Tibial nerve (tissue), 4 donors: ENCODE measurements at places on chromosomes 2 and 18.

- no peak for DNase-seq
These were observed 63.5 kb upstream of the TAF1B start for GRCh38 chr2:9779596-9780264.

- DNase-seq, result no peak
These were observed 63.0 kb upstream of the MSH2 start for GRCh38 chr2:47339745-47340541.

- no peak for DNase-seq
These were observed 65.0 kb downstream of the NFATC1 start for GRCh38 chr18:79460481-79461300.

DNA sequence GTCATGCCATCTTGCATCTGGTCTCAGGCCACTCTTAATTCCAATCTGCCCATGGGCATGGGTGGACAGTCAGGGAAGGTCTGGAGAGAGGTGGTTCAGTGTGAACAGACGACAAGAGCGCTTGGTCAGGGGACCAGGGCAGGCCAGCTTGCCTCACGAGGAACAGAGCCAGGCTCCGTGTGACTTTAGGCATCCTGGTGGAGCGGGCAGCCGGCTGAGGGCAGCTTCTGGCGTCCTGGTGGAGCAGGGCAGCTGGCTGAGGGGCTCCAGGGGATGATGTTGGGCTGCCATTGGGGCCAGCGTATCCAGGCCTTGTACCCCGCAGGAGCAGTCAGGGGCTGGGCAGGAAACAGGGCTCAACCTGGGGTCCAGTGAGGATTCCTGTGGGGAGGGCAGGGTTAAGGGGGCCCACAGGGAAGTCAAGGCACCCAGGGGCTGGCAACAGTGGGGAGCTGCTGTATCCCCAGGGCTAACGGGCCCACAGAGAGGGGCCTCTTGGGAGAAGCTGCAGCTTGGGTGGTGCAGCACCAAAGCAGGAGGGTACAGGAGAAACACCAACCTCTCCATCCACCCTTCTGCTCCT is 197.9 kb upstream of the TWIST2 start:
- DNase-seq, result no peak

DNA sequence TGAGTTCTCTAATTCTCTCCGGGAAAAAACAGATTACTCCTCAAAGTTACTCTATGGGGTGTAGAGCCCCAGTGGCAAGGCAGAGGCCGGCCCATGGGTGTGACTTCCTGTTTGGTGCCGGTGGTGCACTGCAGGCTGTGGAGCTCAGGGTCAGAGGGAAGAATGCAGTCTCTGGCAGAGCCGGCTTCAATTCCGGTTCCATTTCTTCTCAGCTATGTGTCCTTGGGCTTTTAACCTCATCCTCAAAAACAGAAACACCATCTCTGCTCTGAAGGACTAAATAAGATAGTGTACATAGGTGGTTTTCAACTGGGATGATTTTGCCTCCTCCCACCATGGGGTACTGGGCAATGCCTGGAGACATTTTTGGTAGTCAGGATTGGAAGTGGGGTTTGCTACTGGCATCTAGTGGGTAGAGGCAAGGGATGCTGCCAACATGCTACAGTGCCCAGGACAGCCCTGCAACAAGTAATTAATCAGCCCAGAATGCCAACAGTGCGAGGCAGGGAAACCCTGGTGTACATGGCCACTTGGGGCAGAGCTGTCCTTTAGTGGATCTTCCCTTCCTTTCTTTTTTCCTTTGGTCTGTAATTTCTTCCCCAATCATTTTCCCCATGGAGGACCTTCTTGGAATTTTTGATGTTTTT is 81.2 kb downstream of the INSIG2 start:
- DNase-seq, result no peak

DNA sequence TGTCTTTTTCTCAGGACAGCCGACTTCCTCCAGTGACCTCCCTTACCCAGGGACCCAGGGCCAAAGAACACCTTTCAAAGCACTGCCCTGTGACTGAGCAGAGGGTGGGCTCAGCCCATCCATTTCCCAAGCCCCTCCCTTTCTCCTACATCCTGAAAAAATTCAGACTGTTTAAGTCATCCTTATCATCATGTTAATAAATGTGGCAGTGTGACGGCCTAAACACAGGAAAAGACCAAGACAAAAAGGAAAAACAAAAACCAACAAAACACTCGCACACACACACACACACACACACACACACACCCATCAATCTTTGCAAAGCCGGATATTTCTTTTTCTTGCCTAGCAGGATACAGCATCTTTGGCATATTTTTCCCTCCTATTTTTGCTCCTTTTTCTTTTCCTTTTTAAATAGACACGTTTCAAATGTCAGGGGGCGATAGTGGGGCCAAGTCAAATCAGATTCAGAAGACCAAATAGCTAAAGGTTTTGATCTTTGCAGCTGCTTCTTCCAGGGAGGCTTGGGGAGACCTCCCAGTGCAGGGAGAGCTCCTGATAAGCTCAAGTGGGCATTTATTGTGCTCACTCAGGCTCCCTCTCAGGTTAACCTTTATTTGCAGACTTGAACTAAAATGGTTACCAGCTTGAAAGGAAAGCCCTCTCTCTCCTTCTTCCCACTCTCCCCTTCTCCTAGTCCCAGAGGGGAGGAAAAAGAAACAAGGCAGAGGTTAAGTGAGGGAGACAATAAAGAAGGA is 39.5 kb upstream of the NRP2 start:
- DNase-seq, result no peak

GRCh38 chr18:13258921-13259320 is 40.4 kb downstream of the LDLRAD4 start:
- DNase-seq, result no peak

DNA sequence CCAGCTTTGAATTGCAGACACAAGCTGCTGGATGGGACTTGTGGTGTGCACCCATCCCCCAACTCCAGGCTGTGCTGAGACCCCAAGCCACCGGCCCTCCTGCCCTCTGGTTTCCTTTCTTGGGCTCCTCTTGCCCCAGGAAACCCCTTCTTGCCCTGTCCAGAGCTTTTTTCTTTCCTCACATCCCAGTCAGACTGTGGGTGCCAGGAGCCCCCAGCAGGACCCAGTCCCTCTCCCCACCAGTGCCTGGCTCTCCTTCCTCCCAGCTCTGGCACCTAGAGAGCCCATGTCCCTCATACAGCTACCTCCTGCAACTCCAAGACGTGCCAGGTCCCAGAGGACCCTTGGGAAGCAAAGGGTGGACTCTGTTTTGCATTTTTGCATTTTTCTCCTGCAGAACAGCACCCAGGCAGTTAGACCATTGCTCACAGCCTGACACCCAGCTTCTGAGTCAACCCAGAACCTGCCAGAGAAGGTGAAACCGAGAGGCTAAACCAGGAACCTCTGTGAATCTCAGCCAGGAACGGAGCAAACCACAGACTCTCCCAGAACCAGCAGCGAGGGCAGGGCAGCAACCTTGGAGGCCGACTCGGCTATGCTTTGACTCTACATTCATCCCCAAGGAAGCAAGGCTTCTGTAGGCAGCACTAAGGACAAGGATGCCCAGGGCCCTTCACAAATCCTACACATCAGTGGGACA is 221.1 kb downstream of the ANAPC1 start:
- DNase-seq, result no peak

DNA sequence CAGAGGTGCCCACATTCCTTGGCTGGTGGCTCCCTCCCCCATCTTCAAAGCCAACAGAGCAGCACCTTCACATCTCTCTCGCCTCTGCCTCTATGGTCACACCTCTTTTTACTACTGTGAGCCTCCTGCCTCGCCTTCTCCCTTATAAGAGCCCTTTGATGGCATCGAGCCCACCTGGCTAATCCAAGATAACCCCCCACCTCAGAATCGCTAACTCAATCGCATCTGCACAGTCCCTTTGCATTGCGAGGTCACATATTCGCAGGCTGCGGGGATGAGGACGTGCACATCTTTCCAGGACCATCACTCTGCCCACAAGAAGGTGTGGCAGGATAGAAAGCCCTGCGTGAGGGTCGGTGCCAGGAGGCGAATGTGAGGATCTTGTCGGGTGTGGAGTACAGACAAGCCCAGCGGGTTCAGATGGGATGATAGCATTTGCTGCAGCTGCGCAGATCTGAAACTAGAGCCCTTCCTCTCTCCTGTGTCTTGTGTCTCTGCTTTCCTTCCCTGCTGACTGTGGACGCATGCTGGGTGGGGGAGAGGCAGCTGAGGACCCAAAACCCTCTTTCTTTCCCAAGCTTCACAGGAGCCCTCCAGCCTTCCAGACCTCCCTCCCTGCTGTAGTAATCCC is 148.3 kb upstream of the HDAC4 start:
- no peak for DNase-seq

- no peak for DNase-seq
These were observed 134.1 kb downstream of the ANKRD44 start for GRCh38 chr2:197176522-197176921.

GRCh38 chr2:142254031-142254430 is 123.2 kb upstream of the LRP1B start:
- no peak for DNase-seq

GRCh38 chr2:105052773-105053172 is 14.9 kb downstream of the MRPS9 start:
- DNase-seq, result no peak

GRCh38 chr2:43400508-43400907 is 174.1 kb upstream of the ZFP36L2 start:
- no peak for DNase-seq

DNA sequence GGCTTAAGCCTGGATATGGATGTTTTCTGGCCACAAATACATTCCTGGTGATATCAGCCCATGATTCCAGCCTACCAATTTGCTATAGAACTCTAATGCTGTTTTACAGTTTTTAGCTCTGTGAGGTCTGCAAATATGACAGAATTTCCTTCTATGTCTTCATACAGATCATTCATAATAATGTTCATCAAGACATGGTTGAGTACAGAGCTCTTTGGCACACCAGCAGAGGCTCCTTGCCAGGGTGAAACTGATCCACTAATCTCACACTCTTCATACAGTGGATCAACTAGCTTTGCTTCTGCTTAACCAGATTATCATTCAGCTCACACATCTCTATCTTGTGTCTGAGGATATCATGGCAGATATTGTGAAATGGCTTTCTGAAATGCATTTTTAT is 672.1 kb downstream of the STK39 start:
- no peak for DNase-seq

- no peak for DNase-seq
These were observed 143.6 kb upstream of the HNRNPA3 start for GRCh38 chr2:177068967-177069366.

DNA sequence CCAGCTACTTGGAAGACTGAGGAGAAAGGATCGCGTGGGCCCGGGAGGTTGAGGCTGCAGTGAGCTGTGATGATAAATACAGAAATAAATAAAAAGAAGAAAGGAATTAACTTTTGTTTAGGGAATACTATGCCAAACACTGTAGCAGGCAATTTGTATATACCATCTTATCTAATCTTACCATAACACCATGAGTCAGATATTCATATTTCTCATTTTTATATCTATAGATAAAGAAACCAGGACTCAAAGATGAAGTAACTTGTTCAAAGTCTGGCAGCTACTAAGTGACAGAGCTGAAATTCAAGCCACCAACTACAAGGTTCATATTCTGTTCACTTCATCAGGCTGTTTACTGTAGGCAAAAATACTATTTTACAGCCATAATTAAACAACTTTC is 119.2 kb upstream of the SLC39A10 start:
- DNase-seq, result no peak

DNA sequence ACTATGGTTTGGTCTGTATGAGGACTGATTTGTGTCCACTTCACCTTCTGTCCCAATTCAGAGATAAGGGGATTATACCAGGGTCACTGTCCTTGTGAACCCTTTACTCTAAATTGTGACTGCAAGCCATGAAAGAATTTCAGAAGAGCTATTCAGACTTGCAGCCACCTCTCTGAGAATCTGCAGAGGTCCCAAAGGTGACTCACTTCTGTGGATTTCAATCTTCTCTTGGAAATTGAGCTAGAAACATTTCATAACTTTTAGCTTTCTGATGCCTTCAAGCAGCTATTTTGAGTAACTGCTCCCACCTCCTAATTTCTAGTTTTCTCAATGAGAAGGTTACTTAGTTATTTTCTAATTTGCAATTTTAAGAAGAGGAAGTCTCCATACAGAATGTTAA is 1242.4 kb upstream of the ACVR2A start:
- DNase-seq, result no peak

DNA sequence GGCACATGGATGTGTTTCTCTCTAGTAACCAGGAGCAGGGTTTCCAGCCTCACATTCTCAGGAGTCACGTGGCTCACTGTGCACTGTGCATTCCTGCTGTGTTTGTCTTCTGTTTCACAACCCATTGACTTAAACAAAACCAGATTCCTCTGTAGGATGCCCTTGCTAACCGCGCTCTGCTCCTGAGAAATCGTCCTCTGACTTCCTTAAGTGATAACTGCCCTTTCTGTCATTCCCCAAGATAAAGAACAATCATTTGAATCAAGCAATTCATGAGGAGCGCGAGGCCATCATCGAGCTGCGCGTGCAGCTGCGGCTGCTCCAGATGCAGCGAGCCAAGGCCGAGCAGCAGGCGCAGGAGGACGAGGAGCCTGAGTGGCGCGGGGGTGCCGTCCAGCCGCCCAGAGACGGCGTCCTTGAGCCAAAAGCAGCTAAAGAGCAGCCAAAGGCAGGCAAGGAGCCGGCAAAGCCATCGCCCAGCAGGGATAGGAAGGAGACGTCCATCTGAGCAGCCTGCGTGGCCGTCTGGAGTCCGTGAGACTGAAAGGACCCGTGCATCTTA is 60.2 kb downstream of the RALBP1 start:
- DNase-seq, result no peak

DNA sequence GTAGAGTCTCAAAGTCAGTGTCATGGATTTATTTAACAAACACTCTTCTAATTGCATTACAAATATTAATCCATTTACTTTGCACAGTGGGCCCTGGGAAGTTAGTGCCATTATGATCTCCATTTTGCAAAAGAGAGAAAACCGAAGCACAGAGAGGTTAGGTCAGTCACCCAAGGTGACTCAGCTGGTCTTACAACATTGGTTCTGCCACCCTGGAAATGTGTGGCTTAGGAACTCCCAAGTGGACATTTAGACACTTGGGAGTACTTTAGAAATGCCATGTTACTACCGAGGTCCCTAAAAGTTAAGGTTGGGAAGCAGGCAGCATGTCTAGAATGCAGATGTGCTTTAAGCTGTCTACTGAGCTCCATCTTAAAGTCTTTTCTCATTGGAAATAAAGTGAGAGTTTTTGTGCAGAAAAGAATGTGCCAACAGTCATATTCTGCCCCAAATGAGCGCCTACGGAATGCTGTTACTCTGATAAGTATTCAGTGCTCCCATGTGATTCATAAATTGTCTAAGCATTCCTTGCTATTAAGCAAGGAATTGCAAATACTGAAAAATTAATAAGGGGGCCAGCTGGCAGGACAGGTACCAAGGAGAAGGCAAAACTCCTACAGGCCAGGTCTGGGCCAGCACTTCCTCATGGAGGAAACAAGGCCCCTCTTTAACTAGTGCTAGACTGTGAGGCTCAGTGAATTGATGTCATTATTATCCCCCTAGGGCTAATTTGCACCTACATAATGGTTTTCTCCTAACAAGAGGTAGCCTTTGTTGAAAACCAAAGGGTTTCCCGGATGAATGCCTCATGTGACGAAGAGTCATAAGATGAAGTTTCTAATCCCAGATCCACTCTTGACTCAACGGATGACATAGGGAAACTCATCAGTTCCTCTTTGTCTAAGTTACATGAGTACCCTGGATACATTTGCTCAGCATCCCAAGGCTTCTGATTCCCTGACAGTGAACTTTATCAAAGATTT is 16.3 kb downstream of the NRP2 start:
- DNase-seq, result no peak
